ENCODE measurements at places on chromosomes 1 and 21. TPM values are rescaled to one million over a fixed set of nuclear protein-coding genes. Genes with fewer than 3 reads are reported as not detected.

DNA sequence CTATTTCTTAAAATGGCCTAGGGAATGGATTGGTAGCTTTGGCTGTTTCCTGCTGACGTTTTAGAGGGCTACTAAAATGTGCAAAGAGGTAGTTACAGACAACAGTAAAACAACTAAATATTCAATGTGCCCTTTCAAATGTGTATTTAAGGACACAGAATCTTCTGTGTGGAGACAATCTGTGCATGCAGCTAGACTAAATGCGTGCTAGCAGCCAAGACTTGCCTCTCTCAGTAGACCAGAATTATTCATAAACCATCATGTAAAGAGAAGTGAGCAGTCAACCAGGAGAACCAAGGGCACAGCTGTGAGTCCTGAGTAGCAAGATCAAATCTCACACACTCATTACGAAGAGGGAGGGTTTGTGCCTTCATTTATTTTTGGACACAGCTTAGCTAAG lies 160.2 kb upstream of the GREM2 start:
- no peak for DNase-seq

Gene PGM1
- total RNA-seq, result 36.1 TPM

DNA sequence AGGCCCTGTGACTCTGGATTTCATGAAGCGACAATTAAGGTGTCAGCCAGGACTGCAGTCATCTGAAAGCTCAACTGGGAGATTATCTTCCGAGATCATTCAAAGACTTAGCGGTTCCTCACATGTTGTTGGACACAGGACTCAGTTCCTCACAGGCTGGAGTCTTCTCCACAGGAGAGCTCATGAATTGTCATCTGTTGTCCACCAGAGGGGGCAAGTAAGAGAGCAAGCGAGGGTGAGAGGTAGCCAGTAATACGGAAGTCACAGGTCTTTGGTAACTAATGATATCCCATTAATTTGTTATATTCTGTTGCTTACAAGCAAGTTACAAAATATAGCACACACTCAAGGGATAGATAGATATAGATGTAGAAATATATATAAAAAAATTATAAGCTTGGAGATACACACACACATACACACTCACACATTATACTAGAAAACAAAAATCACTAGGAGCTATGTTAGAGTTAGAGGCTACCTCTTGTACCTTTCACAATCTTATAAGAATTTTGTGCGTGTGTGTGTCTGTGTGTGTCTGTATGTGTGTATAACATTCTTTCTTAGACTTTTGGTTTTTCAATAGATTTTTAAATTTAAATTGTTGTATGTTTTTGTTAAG lies 1695.3 kb downstream of the BRINP3 start:
- peak; percentile 46 for DNase-seq

Gene MINDY1
- total RNA-seq, result 9.9 TPM

GRCh38 chr1:119442756-119443155 lies 27.8 kb downstream of the HSD3B2 start:
- no peak for DNase-seq

GRCh38 chr1:57922130-57922529 lies 498.3 kb upstream of the DAB1 start:
- no peak for DNase-seq

Gene BLZF1
- total RNA-seq, result 14.1 TPM

- no peak for DNase-seq
Measured at GRCh38 chr1:22887491-22887890, 85.2 kb downstream of the LACTBL1 start.

- DNase-seq, result no peak
Measured at GRCh38 chr21:36717976-36718375, 19.1 kb downstream of the SIM2 start.

- DNase-seq, result no peak
Measured at GRCh38 chr1:71859806-71860205, 422.5 kb downstream of the NEGR1 start.

GRCh38 chr1:206589206-206589605 lies 23.1 kb downstream of the EIF2D start:
- DNase-seq, result peak; percentile 77

Gene CRP
- not detected for total RNA-seq

DNA sequence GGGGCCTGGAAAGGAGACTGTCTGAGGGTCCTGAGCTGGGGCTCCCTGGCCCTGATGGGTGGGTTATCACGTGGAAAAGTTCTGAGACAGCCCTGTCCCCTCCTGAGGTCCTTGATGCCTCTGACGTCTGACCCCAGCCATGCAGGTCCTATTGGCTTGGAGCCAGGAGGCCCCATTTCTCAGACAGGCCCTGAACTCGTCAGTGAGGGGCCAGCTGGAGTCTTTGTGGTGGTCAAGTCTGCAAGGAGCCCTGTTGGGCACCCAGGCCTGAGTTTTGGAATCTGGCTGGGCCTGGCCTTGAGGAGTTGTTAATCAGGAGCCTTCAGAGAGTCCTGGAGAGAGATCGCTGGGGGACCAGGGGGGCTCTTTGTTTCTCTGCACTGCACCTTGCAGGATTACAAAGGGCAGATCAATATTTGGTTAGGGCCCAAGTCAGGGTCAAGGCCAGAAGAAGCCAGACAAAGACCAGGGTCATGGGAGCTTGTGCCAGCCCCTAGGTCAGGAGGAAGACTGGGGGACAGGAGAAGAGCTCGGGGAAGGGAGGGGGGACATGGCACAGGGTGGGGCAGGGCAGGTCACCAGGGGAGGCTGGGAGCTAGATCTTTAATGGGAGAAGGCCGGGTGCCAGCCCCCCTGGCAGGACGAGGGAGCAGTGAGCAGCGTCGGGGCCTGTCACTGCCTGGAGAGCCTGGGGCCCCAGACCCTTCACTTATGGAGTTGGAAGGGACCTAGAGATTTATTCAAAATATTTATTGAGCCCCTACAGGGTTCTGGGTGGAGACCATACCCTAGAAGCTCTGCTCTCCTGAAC lies 83.2 kb downstream of the PTPRU start:
- DNase-seq, result no peak

GRCh38 chr1:1665815-1666251 lies 7.0 kb upstream of the CDK11B start:
- peak; percentile 29 for DNase-seq

DNA sequence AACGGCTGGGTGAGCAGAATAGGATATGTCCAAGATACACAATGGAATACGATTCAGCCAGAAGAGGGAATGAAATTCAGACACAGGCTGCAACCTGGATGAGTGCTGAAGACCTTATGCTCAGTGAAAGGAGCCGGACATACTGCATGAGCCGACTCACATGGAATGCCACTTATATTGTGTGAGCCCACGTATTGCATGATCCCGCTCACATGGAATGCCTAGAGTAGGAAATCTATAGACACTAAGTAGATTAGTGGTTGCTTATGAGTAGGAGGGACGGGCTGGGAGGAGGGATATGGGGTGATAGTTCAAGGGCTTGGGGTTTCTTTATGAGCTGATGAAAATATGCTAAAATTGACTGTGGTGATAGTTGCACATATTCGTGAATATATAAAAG lies 26.8 kb downstream of the TMPRSS2 start:
- no peak for DNase-seq

DNA sequence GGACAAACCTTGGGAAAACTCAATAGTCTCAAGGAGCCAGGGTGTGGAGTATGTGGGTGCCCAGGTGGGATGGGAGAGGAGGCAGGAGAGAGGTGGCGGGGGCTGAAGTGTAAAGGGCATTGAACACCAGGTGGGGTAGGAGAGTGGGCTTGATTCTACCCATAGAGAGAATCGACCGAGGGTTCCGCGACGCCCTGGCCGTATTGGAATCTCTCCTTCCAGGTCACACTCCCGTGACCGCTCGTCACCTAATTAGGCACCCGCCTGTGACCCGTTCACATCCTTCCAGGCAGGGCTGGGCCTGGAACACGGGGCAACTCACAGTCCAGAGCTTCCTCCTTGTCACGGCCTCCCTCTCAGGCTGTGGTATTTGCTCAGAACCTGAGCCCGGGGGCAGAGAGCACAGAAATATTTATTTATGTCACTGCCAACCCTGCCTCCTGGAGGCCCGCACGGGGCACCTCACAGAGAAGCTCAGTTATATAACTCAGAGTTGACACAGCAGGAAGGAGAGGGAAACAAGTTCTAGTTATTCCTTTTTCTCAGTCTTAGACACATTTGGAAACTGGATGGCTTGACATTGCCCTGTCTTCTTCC lies 12.0 kb downstream of the NCMAP start:
- DNase-seq, result no peak

DNA sequence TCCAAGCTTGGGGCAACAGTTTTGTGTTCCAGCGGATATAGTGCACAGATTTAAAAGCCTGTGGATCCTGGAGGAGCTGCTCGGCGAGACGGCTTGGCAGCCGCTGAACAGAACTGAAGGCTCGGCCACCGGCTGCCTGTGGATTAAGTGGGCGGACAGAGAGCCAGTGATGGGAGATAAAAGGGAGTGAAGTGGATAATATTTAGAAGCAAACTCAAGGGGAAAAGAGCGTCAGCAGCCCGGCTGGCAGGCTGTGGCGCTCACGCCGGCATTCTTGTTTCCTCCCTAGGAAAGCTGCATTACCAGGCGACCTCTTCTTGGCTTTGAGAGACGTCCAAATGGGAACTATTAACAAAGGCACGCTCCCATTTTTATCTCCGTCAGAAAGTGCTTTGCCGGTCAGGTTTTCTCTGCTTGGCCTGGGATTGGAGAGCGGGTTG lies 10.4 kb downstream of the TRABD2B start:
- no peak for DNase-seq

DNA sequence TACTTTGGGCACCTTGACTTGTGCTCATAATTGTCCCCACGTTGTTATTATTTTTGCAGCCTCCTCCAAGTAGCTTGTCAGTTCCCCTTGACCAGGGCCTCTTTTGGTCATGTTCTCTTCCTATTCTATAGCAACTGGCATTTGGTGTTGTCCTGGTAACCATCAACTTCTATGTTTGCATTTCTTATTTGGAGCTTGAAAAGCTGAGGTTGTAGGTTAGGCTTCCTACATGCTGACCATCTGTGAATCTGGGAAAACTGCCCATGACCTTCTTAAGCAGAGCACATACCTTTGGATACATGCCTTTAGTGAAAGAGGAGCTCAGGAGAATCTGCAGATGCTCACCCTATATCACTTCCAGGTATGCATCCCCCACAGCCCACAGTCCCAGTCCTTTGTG lies 160.8 kb downstream of the HHAT start:
- no peak for DNase-seq

- DNase-seq, result no peak
Measured at GRCh38 chr1:2644171-2644570, 11.4 kb upstream of the MMEL1 start.

DNA sequence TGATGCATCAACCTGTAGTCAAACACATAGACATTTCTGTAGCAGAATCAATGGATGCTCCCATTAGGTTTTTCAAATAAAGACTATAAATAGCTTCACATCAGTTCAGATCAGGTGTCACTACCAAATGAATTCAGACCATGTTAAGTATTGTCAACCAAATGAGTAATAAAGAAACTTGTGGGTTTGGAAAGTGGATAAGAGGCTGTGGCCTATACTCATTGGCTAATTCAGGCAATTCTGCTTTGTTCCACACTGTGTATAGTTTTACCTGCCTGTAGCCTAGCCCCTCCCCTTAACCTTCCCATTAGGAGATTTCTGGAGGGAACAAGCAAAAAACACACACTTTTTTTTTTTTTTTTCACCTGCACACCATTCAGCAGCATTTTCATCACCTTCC lies 321.2 kb downstream of the HLX start:
- no peak for DNase-seq

DNA sequence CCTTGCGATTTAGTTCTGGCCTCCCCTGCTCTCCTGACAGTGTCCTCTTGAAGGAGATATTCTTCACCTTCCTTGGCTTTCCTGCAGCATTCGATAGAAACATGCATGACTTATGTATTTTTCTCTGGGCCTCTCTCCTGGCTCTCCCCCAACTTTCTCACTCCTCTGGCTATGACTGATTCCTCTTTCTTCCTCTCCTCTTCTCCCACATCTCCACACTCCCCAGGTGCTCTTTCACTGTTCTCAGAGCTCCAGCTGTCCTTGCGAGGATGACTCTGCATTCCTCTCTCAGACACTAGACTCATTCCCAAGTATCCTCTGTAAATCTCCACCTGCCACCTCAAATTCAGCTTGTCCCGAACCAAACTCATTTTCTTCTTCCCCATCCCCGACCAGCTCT lies 18.0 kb downstream of the LRRC42 start:
- DNase-seq, result no peak

Gene ARHGEF10L
- total RNA-seq, result 0.65 TPM

- DNase-seq, result no peak
Measured at GRCh38 chr1:59278780-59279354, 18.0 kb upstream of the FGGY start.

- no peak for DNase-seq
Measured at GRCh38 chr1:191590578-191590977, 567.7 kb upstream of the RGS18 start.

GRCh38 chr1:63134501-63135173 lies 187.7 kb upstream of the FOXD3 start:
- no peak for DNase-seq

DNA sequence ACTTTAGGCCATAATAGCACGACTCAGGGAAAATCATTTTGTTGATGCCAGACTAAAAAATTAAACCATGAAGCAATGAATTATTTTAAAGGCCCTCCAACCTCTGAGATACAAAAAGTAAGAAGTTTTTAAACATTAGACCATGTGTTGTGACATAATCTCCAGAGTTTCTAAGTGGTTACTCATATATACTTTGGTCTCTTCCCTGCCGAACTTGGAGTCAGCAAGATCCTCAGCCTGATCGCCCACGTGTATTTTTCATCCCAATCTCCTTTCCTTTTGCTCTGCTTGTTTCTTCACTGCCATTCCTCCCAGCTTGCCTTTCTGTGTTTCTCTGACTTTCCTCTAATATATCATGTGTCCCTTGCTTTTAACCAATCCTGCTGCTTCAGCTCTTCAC lies 3.8 kb downstream of the ARV1 start:
- no peak for DNase-seq

Measured in lung microvascular endothelial cell (primary cell).